Activated gamma-delta T cell treated with Interleukin-2 at 50 U/mL for 16 hours (primary cell): ENCODE measurements at places on chromosomes 2 and 18.

GRCh38 chr18:38256366-38256765 lies 690.8 kb upstream of the CELF4 start:
- DNase-seq = no peak

DNA sequence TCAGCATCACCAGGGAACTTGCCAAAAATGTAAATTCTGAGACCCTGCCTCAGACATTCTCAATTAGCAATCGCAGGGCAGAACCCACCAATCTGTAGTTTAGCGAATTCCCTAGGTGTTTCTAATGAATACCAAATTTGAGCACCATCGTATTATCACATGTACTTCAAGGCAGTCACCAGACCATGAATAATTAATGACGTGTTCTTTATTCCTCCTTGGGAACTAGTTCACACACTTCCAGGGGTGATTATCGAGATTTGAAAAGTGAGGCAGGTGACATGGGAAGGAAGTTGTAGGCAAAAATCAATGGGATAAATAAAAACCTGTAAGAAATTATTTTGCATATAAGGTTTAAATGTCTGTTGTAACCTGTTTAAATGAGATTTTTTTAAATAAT lies 102.5 kb upstream of the CRIM1 start:
- DNase-seq = no peak

DNA sequence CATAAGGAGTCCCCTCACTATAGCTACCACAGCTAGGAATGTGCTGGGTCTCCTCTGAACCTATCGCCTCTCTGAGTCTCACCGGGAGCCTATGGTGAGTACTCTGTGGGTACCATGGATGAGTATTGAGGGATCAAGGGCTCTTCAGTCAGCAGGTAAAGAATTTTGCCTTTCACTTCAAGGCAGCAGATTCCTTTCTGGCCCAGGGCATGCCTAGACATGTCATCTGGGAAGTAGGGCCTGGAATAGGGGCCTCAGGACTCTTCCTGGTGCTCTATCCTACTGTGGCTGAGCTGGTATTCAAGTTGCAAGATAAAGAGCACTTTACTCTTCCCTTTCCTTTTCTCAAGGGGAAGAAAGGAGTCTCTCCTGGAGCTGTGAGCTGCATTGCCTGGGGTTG lies 85.6 kb upstream of the LHCGR start:
- DNase-seq = no peak

DNA sequence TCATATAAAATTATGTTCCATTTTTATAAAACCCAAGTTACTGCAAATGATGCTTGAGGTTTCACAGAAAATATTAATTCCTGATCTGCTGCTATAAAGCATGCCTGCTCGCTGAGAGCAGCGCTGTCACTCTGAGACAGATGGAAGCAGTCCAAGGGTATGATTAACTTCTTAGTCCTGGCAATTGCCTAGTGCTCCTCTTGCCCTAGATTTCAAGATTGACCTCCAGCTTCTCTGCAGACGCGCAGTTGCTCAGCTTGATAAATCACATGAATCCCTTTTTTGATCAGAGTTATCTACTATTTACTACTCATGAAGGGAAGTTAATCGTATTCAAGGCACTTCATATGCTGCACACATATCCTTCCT lies 154.6 kb upstream of the REV1 start:
- DNase-seq = no peak

DNA sequence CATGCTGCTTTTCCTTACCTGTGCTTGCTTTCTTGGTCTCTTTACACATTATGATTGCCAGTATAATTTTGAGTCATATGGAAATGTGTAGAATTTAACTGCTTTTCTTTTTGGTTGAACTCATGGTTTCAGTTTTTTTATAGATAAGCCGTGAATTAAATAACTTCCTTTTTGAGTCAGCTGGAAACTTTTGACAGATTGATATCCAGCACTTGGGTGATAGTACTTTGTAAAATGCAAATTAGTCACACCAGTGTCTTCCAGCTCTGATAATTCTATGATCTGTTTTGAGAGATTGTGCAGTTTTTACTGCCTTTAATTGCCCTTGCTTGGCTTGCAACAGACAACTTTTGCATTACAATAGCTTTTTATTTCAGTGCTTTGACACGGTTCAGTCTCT lies 86.4 kb downstream of the NCOA1 start:
- no peak for DNase-seq

DNA sequence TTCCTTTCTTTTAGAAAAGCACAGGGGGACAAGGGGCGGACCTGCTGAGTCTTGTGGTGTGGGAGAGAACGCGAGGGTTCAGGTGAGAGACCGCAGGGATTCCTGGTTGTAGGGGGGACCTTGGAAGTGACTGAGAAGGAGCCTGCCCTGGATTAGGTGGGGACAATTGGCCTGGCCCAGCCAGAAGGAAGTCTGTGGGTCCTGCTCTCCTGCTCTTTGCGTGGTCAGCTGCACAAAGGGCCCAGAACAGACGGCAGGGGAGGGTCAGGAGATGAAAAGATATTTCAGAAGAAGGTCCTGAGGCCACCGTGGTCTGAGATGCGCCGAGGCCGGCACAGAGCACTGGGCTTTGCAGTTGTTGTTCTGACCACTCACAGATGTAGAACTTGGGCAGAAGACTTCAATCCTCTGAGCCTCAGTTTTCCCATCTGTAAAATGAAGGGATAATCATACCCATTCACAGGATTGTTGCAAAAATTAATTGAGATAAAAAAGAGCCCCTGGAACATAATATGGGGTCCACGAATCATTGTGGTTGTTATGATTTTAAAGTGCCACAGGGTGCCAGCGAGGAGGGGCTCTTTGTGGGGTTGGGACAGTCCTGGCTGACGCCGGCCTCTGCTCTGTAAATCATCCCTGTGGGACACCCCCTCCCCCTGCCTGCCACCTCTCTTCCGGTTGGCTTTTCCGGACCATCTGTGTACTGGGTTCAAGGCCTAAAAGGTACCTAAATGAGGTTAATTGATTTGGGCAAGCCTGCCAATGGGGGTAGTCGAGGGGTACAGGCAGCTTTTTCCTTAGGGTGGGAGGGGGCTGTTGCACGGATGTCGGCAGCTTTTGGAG lies 1.8 kb downstream of the LPIN1 start:
- no peak for DNase-seq

DNA sequence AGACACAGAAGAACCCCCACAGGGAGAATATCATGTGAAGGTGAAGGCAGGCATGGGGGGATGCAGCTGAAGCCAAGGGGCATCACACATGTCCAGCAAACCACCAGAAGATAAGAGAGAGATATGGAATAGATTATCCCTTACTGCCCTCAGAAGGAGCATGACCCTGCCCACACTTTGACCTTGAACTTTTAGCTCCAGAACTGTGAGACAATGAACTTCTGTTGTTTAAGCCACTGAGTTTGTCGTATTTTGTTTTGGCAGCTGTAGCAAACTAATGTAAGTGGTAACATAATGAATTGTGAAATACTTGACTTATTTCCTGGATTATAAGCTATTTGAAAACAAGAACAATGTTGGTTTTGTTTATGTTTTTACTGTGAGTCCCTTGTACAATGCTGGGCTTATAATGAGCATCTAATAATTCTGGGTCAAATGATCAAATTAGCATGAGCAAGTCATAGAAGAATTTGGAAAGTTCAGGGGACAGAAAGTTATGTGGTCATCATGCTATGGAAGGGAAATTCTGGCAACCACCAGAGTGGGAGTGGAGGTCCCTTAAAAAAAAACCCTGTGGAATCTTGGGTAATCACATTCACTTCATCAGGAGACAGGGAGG lies 541.0 kb upstream of the KLHL29 start:
- DNase-seq = no peak
